Hippocampal formation (tissue), 2 donors: ENCODE measurements at places on chromosomes 12 and 14.

DNA sequence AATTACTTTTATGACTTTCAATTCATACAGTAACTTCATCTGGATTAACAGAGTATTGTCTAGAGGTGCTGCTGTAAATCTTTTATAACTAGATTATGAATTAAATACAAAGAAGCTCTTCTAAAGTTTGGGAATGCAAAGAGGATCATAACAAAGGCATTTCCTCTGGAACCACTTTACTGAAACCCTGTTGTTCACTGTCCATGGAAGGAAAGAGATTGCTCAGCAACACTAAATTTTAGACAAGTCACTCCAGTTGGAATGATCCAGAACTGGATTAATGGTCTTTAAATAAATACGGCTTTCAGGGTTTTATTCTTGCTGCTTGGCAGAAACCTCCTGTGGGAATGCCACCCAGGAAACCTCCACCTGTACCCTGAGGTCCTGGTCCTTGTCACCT, 250.6 kb downstream of the KSR2 start:
- no peak for DNase-seq

- peak; percentile 73 for DNase-seq
Measured at GRCh38 chr14:31449971-31450610, 7.2 kb downstream of the DTD2 start.

DNA sequence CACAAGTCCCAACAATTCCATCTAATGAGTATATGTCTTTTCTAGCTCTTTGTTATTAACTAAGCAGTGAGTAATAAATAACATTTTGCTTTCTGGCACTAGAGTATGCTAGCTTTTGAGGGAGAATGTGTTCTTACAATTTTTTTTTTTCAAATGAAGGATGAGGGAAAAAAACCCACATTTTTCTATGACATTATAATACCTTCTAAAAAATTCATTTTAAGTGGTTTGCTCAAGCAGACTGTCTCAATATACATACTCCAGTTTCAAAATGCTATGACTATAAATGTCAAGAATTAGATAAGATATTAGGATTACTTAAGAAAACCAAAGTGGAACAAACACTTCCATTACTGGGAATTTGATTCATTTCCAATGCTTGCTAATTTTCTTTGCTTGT, 394.6 kb downstream of the C12orf75 start:
- no peak for DNase-seq

- no peak for DNase-seq
Measured at GRCh38 chr14:101721951-101722661, 39.4 kb upstream of the PPP2R5C start.

GRCh38 chr14:75260025-75260763, 18.4 kb upstream of the FOS start:
- DNase-seq, result no peak

- no peak for DNase-seq
Measured at GRCh38 chr12:44627387-44628166, 248.5 kb downstream of the NELL2 start.

DNA sequence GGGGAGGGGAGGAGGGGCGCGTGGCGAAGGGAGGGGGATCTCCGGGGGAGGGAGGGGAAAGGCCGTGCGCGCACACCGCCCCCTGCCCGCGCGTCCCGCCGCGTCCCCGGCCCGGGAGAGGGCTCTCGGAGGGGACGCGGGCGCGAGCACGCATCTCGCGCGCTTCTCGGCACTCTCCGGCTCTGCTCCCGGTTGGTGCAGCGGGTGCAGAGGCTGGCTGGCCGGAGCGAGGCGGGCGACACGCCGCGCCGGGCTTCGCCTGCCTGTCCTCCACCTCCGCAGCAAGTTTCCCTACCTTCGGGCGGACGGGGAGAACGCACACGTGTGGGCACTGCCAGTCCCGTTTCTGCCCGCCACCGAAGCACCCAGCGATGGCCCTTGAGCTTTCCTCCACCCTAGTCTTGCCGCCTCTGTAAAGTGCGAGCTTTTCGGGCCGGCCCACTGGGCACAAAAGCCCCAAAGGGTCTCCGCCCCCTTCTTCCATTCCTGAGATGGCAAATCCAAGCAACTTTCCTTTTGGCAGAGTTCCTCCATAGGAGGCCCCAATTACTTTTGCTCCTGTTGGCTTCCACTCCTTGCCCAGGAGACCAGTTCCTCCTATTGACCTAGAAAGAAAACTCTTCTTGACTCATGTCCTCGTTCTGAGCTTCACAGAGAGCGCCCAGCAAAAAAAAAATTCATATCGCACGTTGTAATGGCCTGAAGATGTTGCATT, 363 bp upstream of the CSAD start:
- peak; percentile 88 for DNase-seq

DNA sequence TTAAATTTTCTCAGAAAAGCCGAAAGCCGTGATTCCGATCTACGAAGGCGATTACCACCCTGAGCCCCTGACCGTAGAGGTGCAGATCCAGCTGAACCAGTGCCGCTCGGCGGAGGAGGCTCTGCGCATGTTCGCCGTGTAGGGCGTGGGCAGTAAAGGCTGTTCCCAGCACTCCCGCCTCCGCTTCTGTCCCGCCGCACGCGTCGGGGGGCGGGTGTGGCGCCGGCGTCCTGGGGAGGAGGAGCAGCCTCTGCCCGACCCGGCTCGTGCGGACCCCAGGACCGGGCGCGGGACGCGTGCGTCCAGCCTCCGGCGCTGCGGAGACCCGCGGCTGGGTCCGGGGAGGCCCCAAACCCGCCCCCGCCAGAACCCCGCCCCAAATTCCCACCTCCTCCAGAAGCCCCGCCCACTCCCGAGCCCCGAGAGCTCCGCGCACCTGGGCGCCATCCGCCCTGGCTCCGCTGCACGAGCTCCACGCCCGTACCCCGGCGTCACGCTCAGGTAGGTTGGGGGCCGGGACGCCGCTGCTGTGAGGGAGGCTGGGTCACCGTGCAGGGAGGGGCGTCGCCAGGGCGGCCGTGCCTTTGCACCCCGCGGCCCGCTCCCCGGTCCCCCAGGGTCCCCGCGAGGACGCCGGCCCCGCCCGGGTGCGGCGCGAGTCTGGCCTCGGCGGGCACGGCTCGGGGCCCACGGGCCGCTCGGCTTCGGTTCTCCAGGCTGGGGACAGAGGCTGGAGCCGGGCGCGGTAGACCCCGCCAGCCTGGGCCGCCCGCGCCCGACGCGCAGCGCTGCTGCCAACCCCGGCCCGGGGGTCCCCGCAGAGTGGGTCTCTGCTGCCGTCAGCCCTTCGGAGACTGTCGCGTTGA, at the start of gene B3GNT4:
Gene B3GNT4, plus strand, starts transcription at position 409 of the 866 bp plus-strand sequence. CDS start 910 bp downstream, outside the sequence.
- DNase-seq, result no peak

DNA sequence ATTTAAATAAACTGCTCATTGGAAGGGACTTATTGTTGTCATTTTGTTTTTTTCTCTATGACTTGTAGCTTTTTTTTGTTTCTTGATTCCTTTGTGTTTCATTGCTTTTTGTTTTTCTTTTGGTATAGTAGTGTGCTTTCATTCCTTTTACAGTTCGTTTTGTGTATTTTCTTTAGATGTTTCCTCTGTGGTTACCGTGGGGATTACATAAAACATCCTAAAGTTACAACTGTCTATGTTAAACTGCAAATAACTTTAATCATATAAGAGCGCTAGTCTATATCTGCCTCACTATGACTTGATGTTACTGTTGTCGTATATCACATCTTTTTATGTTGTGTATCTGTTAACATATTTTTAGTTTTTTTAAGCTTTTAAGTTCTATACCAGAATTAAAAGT, 86.9 kb downstream of the ATF7IP start:
- no peak for DNase-seq

- no peak for DNase-seq
Measured at GRCh38 chr14:87628780-87629179, 364.2 kb downstream of the GALC start.

GRCh38 chr12:75975702-75976101, 55.9 kb downstream of the PHLDA1 start:
- DNase-seq, result no peak

DNA sequence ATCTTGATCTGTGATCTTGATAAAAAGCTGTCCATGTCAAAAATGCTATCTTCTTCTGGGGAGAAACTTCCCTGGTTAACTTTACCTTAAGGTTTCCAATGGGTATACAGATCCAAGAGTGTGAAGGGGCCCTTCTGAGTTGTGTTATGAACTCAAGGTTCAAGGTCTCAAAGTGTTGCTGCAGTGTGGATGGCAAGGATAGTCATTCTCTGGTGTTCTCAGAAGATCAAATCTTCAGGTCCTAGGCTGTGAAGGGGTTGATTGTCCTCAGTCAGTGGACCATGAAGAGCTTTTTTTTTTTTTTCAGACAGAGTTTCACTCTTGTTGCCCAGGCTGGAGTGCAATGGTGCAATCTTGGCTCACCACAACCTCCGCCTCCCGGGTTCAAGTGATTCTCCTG, 114.4 kb downstream of the SPTSSA start:
- DNase-seq, result no peak
